Vein endothelial cell (primary cell): ENCODE measurements at places on chromosomes 3 and 15. TPM values are rescaled to one million over a fixed set of nuclear protein-coding genes. Genes with fewer than 3 reads are reported as not detected.

GP5 gene
- not detected in 2 replicates for total RNA-seq

REC114 gene
- total RNA-seq = not detected in 2 replicates

ADAMTS7 gene
- 40.9 and 43.8 TPM in 2 replicates for total RNA-seq

PPP1R14D gene
- not detected in 2 replicates for total RNA-seq

LDHAL6B gene
- total RNA-seq = not detected in 2 replicates

PRSS50 gene
- not detected in 2 replicates for total RNA-seq

IL17RE gene
- 0.33 and 0.57 TPM in 2 replicates for total RNA-seq

OCA2 gene
- total RNA-seq = 0.10 TPM in 1 of 2 replicates, not detected in the other

SLC6A1 gene
- total RNA-seq = not detected in 2 replicates

CAND2 gene
- 0.67 and 5.2 TPM in 2 replicates for total RNA-seq

HGD gene
- 0.19 TPM in 1 of 2 replicates, not detected in the other for total RNA-seq

DAPK2 gene
- 9.1 and 13.5 TPM in 2 replicates for total RNA-seq

FES gene
- 45.2 and 65.0 TPM in 2 replicates for total RNA-seq

MLF1 gene
- total RNA-seq = 7.5 and 7.9 TPM in 2 replicates

PPARG gene
- total RNA-seq = 23.2 and 36.9 TPM in 2 replicates

KNG1 gene
- total RNA-seq = not detected in 2 replicates

MNS1 gene
- 0.48 and 0.65 TPM in 2 replicates for total RNA-seq

MST1R gene
- 0.29 and 0.33 TPM in 2 replicates for total RNA-seq

NR2F2 gene
- 36.9 and 39.8 TPM in 2 replicates for total RNA-seq

CHRFAM7A gene
- 1.6 and 3.3 TPM in 2 replicates for total RNA-seq

FAM81A gene
- 0.19 TPM in 1 of 2 replicates, not detected in the other for total RNA-seq

SYNPR gene
- not detected in 2 replicates for total RNA-seq

COLQ gene
- 0.29 and 0.98 TPM in 2 replicates for total RNA-seq

ARGFX gene
- not detected in 2 replicates for total RNA-seq

NR1I2 gene
- total RNA-seq = 0.38 TPM in 1 of 2 replicates, not detected in the other

XIRP1 gene
- total RNA-seq = not detected in 2 replicates

MESP2 gene
- 0.19 TPM in 1 of 2 replicates, not detected in the other for total RNA-seq

PRR20G gene
- total RNA-seq = not detected in 2 replicates

SSR3 gene
- 322 and 401 TPM in 2 replicates for total RNA-seq

STAB1 gene
- total RNA-seq = 267 and 435 TPM in 2 replicates

ATRIP gene
- total RNA-seq = 8.2 and 11.4 TPM in 2 replicates

PLEKHO2 gene
- total RNA-seq = 40.5 and 43.7 TPM in 2 replicates

NR2E3 gene
- total RNA-seq = 0.19 TPM in 1 of 2 replicates, not detected in the other

ADPRH gene
- 5.9 and 9.2 TPM in 2 replicates for total RNA-seq

SLC6A11 gene
- not detected in 2 replicates for total RNA-seq

CLDN11 gene
- 698 and 1,051 TPM in 2 replicates for total RNA-seq

RPSA gene
- total RNA-seq = 1,084 and 1,090 TPM in 2 replicates

ZNF280D gene
- total RNA-seq = 36.6 and 52.0 TPM in 2 replicates

ADGRG7 gene
- total RNA-seq = not detected in 2 replicates

EIF2B5 gene
- total RNA-seq = 40.2 and 40.5 TPM in 2 replicates

FMN1 gene
- 0.10 and 0.33 TPM in 2 replicates for total RNA-seq

MEGF11 gene
- under 0.01 TPM in 1 of 2 replicates, not detected in the other for total RNA-seq

SPATA12 gene
- total RNA-seq = 0.33 and 0.48 TPM in 2 replicates

ZWILCH gene
- 20.3 and 25.2 TPM in 2 replicates for total RNA-seq

KY gene
- not detected in 2 replicates for total RNA-seq

KLHL25 gene
- 4.5 and 5.6 TPM in 2 replicates for total RNA-seq
